LHCN-M2 (cell line): ENCODE measurements at places on chromosomes 12 and 14.

GRCh38 chr14:65373671-65374039, 38.9 kb upstream of the FUT8 start:
- DNase-seq: peak; percentile 71

DNA sequence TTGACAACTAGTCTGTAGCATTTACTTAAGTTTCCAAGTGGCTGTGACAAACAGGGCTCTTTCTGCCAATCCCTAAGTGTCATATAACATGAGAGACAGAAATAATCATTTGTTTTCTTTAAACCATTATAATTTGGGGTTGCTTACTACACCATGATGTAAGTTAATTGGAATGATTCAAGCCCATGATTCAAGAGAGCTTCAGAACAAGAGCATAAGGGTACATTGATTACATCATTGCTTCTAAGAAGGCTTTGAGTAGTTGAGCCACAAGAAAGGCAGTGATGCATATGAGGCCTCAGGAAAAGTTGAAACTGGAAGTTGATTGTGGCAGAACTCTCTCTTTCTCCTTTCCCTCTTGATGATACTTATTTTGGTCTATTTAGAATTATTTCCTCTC, 444.0 kb downstream of the CCER1 start:
- DNase-seq: peak; percentile 74

- DNase-seq: peak; percentile 44
These were observed 201.1 kb downstream of the MED13L start for GRCh38 chr12:116076399-116076798.

- DNase-seq: peak; percentile 19
These were observed 98.9 kb downstream of the ACSS3 start for GRCh38 chr12:81176796-81177195.

GRCh38 chr12:118302053-118302452, 70.7 kb downstream of the TAOK3 start:
- no peak for DNase-seq
